ENCODE measurements at places on chromosomes 6 and 20.

DNA sequence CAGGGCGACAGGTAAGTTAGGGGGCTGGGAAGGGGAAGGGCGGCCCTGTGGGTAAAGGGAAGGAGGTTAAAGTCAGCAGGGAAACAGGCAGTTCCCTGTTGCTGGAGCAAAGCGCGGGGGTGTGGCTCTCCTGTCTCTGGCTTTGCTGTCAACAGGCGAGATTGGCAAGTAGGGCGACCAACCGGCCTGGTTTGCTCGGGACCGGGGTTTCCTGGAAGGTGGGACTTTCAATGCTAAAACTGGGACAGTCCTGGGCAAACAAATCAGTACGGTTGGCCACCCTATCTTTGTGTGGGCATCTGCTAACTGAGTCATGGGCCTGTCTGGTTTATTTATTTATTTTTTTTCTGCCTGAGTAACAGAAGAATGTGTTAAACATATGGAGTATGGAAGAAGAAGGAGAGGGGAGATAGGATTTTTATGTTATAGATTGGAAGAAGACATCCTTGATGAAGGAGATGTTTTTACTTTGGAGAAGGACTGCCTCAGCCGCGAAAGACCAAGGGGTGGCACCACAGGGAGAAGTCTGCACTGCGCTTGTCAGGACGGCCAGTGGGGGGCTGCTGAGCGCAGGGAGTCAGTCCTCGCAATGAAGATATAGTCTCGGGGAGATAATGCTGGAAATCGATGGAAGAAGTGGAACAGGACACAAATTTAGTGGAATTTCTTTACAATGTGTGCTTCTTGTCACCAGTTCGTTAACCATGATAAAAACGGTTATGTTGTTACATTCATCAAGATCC is 43.4 kb upstream of the ESR1 start:
- no peak for DNase-seq

DNA sequence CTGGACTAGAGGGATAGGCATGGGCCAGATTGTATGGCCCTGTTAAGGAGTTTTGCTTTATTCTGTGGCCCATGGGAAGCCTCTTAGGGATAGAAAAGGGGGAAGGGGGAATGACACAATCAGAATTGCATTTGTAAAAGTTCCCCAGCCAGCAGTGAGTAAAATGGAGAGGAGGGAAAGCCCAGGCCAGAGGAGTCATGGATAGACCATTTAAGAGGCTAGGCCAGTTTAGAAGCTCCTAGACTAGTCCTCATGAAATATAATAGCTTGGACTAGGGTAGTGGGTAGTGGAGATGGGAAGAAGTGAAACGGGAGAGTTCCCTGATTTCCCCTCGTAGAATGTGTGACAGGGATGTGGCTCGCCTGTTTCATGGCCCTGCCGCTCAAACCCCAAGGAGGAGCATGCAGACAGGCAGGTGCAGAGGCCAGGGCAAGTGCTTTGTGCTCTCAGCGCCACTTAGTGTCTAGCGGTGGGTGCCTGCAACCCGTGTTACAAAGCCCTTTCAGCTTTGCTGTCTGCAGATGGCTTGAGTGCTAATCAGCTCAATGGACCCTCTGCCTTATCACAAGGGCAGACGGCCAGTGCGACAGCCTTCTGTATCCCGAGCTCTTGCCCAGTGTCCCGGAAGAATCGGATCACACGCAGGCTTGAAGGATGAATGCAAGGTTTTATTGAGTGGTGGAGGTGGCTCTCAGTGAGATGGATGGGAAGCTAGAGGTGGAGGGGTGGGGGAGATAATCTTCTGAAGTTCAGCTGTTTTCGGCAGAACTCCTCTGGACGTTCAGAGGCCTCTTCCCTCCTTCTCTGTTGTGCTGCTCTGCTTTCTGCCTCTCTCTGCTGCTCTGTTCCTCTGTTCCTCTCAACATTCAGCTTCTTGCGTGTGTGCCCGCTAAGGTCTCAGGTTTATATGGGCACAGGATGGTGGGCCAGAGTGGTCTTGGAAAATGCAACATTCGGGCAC is 141.1 kb downstream of the CEP57L1 start:
- DNase-seq, result no peak

GRCh38 chr20:52536040-52536439 is 344.5 kb upstream of the ZFP64 start:
- no peak for DNase-seq

GRCh38 chr6:54284161-54284860 is 23.9 kb upstream of the TINAG start:
- DNase-seq, result no peak

GRCh38 chr20:32296412-32296811 is 19.0 kb downstream of the KIF3B start:
- no peak for DNase-seq

- no peak for DNase-seq
Measured at GRCh38 chr6:40398810-40399477, 188.2 kb downstream of the LRFN2 start.

GRCh38 chr6:14927398-14927797 is 318.5 kb upstream of the JARID2 start:
- DNase-seq, result no peak

- no peak for DNase-seq
Measured at GRCh38 chr6:123587838-123588545, 48.8 kb downstream of the TRDN start.

DNA sequence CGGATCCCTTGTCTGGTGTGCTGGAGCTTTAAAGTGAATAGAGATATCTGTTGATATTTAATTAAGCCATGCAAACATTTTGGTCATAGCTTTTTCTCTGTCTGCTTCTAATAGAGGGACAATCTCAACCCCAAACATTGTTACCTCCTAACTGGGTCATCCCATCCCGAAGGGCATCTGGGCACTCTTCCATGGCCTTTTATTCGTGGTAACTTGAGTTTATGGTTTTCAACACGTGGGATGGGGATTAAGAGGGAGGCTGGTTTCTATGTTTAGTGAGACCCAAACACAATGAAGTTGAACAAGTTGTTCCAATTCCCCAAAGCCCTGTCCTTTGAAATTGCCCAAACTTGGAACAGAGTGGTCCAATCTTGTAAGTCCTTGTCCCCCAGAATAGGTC is 1.4 kb upstream of the ENPP5 start:
- no peak for DNase-seq

- DNase-seq, result no peak
Measured at GRCh38 chr6:31178143-31179041, 7.9 kb upstream of the POU5F1 start.

DNA sequence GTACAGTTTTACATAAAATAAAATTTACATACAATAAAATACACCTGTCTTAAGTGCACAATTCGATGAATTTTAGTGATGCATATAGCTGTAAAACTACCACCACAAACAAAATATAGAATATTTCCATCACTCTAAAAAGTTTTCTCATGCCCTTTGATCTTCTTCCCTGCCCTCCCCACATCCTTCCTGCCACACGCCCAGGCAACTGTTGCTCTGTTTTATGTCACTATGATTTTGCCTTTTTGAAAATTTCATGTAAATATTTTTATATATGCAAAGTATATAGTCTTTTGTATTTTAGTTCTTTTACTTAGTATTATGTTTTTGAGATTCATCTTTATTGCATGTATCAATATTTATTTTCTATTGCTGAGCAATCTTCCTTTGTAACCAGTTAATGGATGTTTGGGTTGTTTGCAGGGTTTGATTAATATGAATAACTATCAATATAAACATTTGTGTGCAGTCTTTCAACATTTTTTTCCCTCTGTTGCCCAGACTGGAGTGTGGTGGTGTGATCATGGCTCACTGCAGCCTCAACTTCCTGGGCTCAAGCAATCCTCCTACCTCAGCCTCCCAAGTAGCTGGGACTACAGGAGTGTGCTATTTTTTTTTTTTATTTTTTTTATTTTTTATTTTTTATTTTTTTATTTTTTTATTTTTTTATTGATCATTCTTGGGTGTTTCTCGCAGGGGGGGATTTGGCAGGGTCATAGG is 23.8 kb upstream of the SAMHD1 start:
- no peak for DNase-seq

Data from COR-L47 (cell line).